IMR-90 (cell line): ENCODE measurements at places on chromosomes 11 and 22. TPM values are rescaled to one million over a fixed set of nuclear protein-coding genes. Genes with fewer than 3 reads are reported as not detected.
A peak's percentile ranks its signal among the peaks of the same experiment; 100 is the strongest.

Gene RHOD
- 4.7 and 5.3 TPM in 2 replicates for total RNA-seq

Gene C11orf42
- total RNA-seq: not detected in 2 replicates

DNA sequence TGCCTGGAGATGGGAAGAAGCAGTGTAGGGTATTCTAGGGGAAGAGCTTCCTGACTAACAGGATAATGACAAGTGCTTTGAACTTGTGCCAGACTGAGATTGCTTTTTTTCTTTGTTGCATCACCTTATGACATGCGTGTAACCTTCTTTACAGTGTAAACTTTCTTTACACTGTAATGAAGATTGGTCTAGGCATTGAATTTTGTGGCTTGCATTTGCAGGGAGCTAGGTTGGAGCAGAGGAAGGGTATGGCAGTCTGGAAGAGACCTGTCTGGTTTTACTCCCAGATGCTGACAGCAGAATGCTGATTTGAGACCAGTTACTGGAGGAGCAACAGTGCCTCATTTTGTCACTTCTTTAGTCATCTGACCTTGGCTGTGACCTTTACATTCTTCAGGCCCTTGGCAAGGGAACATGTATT lies 5.6 kb downstream of the DDB2 start:
- H3K4me1 ChIP-seq: peaks cover 12% of the 10 kb centered on the region
- no peaks in the 10 kb centered on the region for H3K27me3 ChIP-seq
- peak overlapping the region; percentile 42; the same call in 1 of the 2 replicates for H3K27ac ChIP-seq
- no peak overlapping the region for H3K4me3 ChIP-seq

DNA sequence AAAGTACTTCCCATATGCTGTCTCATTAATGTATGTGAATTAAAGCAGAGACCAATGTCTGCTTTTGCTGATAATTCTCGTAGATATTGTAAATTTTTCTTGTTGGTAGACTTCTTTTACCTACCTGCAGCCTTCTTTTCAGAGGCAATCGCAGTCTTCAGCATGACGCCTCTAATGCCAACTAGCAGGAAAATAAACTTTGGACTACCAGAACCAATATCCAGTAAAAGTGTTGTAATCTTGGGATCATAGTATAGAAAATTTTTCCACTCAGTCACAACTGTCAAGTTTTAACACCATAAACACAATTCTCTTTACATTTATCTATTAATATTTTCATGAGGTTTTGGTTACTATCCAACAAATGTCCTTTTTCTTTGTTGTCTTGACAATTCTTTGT lies 2.3 kb downstream of the DEPDC7 start:
- DNase-seq: no peak
- H3K27ac ChIP-seq: no peak overlapping the region
- H3K36me3 ChIP-seq: no peaks in the 10 kb centered on the region
- no peaks in the 10 kb centered on the region for H3K27me3 ChIP-seq

Gene GCAT
- 25.6 and 32.3 TPM in 2 replicates for total RNA-seq
